EL (cell line): ENCODE measurements at places on chromosomes 4 and X.

DNA sequence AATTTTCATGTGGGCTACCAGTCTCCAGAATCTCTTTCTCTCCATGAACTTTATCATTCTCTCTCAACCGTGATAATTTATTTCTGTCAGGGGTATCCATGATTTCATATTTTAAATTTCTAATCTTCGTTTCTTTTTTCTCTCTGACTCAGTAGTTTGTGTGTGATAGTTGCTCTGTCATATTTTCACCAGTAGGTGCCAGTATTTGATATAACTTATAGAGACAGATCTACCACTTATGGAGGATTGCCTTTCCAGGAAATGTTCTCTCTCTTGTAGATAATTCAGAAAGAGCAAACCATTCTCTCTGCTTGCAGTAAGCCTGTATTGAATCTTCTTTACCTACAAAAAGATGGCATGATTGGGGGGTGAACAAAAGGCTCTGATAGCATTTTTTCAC is 79.3 kb upstream of the DYNLT3 start:
- peak; percentile 6 for DNase-seq

GRCh38 chr4:3465698-3466671 is 2.9 kb downstream of the DOK7 start:
- DNase-seq = no peak

- DNase-seq = no peak
Observed at GRCh38 chr4:150123796-150124677, 45.8 kb downstream of the DCLK2 start.

DNA sequence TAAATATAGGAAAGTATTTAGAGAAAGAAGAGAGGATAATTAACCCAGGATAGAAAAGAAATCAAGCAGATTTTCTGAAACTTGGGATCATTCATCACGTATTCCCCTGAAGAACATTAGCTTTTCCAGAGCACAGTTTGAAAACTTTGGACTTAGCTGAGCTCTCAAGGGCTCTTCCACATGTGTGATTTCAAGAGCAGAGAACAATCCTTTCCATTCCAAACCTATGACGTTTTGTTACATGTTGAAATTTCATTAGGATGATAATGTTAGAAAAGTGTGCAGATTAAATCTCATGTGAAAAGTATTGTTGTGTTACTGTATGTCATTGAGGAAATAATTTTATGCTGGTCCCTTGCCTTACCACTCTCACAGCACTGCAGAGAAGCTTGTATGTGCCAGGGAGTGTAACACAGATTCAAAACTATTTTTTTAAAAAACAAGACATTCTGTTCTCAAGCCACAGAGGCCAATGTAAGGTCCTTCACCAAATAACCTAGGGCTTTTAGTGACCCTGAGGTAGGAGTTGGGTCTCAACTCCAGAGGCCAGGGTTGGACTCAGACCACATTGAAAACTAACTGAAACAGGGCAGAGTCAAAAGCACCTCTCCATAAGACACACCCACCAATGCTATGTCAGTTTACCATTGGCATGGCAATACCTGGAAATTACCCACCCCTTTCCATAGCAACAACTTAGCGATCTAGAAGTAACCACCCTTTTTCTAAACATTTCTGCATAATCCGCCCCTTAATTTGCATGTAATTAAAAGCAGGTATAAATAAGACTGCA is 141.3 kb downstream of the ANXA5 start:
- no peak for DNase-seq

GRCh38 chr4:188941524-188942119 is 802.4 kb downstream of the TRIML1 start:
- peak; percentile 88 for DNase-seq

DNA sequence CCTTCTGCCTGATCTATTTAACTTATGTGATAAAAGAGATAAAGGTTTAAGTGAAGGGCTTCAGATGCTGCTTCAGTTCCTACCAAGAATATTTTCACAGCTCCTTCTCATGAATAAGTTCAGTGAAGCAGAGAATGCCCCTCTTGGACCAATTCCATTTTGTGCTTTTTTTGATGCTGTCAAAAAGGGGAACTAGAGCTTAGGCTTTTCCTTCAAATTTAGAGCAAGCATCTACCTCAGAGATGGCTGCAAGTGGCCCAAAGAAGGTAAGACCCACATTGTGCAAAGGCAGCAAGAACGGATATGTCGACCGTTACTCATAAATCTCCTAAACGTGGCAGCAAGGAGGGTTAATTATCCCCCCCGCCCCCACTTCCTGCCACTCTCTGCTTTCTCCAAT is 4.5 kb downstream of the CHRDL1 start:
- DNase-seq = no peak

- no peak for DNase-seq
Observed at GRCh38 chr4:61067381-61067780, 132.7 kb upstream of the ADGRL3 start.

- DNase-seq = no peak
Observed at GRCh38 chrX:72180539-72180938, 1.0 kb upstream of the PIN4 start.

GRCh38 chrX:19046343-19047215 is 62.7 kb upstream of the PHKA2 start:
- peak; percentile 49 for DNase-seq

- DNase-seq = no peak
Observed at GRCh38 chr4:108685036-108685686, 34.8 kb downstream of the OSTC start.

DNA sequence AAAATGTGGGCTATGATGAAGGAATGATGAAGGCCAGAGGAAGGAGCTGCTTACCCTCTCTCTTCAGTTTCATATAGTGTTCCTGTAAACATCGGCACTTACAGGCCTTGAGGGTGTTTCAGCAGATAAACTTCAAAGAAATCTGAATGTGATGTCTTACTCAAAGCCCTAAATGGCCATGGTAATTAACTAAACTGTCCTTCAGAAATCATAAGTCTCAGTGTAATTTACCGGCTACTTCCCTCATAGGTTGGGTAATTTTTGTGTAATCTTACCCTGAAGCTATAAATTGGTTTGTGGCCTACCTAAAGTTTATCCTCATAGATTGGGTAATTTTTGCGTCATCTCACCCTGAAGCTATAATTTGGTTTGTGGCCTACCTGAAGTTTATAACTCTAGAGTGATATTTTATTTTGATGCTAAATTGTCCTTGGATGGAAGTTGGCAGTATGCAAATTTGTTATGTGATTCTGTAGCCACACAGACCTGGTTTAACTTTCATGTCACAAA is 2700.3 kb downstream of the ARAP2 start:
- DNase-seq = no peak

DNA sequence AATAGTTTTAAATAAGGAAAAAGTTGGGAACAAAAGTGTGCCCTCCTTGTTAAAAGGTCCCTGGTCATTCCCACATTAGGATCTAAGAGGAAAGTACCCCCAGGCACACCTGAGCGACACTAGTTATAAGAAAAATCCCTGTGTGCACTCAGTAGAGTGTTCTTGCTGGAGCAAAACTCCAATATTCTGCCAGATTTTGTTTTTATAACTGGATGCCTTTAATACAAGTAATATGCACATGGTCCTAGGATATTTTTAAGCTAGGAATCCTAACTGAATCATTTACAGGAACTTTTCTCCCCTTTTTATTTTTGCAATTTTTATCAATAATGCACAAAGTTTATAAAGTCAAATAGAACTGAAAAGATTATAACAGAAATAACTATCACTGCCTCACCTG is 68.6 kb downstream of the BEND4 start:
- peak; percentile 20 for DNase-seq

DNA sequence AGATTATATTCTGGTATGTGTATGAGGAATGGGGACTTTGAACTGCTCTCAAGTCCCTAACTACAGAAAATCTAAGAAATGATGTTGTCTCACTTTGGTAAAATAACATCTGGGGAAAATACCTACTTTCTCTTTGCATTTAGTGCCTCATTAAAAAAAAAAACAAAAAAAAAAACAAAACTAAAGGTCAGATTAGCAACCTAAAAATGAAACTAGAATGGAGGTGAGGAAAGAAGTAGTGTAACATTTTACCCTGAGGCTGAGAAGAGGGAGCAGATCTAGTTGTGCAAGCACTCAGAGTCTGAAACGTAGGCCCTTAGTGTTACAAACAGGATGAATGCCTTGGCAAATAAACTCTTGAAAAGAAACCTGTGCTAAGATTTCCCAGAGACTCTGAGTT is 56.0 kb downstream of the VGLL1 start:
- no peak for DNase-seq

GRCh38 chr4:61202638-61203435 is 2.7 kb downstream of the ADGRL3 start:
- DNase-seq = peak; percentile 1

DNA sequence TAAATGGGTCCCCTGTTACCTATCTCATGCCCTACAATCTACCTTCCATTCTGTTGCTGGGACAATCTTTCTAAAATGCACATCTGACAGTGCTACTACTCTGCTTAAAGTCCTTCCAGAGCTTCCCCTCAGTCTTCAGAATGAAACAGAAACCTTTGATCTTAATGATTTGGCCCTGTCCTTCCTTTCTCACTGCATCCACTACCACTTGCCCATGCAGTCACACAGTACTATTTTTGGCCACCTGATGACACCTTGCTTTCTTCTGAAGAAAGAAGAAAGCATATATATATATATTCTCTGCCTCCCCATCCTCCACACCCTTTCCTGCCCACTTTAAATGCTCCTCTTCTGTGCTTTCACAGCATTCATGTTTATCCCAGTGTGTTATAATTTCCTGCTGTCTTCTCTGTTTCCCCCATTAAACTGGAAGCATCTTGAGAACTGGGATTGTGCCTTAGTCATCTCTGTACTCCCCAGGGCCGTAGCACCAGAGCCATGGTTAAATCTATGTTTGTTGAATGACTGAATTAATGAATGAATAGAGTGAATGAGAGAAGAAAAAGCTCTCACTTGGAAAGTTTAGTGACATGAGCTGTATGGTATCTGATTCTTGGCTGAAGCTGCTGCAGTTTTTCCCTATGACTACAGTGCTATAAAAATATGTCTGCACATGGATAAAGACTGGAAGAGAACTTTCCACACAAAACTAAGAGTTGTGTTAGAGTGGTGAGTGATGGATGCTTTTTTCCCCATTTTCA is 56.2 kb downstream of the RTL9 start:
- DNase-seq = peak; percentile 60

DNA sequence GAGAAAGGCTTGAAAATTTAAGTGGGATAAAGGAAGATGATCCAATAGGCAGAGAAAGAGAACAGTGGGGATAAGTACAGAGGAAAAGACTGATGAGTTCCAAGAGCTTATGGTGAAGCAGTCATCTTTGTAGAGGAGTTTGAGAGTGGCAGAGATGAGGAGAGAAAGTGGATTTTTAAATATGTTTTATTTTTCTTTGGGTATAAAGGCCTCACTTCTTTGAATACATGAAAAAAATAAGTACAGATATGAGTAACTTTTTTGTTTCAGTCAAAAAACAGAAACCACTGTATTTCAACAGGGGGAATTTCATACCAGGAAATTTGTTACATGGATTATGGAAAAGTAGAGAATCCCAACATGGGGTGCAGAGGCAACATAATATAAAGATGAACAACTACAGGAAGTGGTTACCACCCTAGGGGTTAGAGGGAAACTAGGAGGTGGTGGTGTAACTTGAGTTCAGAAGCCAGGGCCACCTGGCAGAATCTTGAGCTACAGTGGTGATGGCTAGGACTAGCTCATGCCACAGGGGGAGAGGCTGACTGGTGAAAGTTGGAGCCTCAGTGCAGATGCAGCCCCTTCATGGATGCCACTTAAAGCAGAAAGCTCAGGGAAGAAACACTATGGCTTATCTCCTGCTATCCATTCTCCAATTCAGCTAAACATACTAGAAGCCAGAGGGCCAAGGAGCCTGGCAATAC is 3.4 kb upstream of the CYBB start:
- no peak for DNase-seq

DNA sequence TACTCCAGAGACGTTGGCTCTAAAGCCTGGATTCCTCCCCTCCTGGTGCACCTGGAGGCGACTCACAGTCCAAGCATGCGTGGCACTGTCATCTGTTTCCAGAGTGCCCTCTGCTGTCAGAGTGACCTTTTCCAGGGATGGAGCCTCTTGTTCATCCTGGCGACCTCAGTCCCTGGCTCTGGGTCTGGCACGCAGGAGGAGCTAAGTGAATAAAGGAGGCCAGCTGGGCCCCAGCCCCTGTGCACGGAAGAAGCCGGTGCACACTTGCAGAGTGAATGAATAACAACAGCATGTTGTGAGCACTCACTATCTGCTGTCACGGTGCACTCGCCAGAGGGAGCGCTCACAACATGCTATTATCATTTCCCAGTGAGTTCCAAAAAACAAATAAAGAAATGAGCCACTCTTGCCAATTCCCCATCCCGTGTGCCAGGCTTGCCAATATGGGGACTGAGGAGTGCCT is 27.8 kb upstream of the PSAPL1 start:
- DNase-seq = peak; percentile 8

- peak; percentile 3 for DNase-seq
Observed at GRCh38 chrX:121260596-121261240, 213.3 kb downstream of the GLUD2 start.

- DNase-seq = no peak
Observed at GRCh38 chr4:113586072-113586471, 175.5 kb downstream of the CAMK2D start.

DNA sequence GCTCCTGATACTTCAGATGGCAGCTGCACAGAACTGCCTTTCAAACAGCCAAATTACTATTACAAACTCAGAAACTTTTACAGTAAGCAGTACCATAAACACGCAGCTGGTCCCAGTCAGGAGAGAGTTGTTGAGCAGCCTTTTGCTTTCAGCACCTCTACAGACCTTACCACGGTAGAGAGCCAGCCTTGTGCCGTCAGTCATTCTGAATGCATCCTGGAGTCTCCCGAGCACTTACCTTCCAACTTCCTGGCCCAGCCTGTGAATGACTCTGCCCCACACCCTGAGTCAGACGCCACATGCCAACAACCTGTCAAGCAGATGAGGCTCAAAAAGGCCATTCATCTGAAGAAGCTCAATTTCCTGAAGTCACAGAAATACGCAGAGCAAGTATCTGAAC is 12.4 kb downstream of the ZBTB49 start:
- DNase-seq = no peak

DNA sequence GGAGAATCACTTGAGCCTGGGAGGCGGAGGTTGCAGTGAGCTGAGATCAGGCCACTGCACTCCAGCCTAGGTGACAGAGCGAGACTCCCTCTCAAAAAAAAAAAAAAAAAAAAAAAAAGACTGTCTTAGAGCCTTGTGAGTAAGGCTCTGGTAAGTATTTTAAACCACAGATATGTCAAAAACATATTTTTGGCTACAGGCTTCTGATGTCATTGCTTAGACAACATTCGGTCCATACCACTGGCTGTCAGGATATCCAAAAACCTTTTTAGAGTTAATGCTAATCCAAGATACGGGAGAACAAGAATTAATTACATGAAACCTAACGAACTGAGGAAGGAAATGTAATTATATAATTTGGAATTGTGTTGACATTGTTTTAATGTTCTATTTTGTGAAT is 999.5 kb upstream of the PABPC4L start:
- DNase-seq = peak; percentile 45

DNA sequence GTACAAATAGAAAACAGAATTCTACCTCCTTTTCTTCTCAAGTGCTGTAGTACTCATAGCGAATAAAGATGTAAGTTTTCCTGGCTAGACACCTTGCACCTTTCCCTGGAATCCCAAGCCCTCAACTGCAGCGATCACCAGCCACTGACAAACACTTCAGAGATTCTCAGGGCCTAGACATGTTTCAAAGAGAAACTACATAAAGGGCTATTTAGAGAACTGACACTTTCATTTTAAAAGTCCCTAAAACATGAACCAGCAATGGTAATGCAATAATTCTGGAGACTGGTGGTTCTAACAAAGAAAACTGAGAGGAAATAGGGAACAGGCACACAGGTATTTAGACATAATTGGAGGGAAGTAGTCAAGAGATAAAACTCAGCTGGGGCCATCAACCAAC is 35.7 kb downstream of the FANCB start:
- DNase-seq = no peak

GRCh38 chr4:80814266-80814665 is 216.2 kb upstream of the BMP3 start:
- DNase-seq = no peak

- no peak for DNase-seq
Observed at GRCh38 chr4:107592519-107592918, 127.5 kb downstream of the PAPSS1 start.
